EL (cell line): ENCODE measurements at places on chromosomes 16 and 17.

GRCh38 chr16:6695666-6696065 is 637.0 kb upstream of the RBFOX1 start:
- DNase-seq, result no peak

- no peak for DNase-seq
Observed at GRCh38 chr17:76543826-76544545, 4.1 kb downstream of the PRCD start.

- peak; percentile 19 for DNase-seq
Observed at GRCh38 chr16:50154420-50154950, 1.4 kb downstream of the TENT4B start.

GRCh38 chr16:56264609-56264972 is 73.3 kb downstream of the GNAO1 start:
- DNase-seq, result no peak

- DNase-seq, result peak; percentile 98
Observed at GRCh38 chr17:80984749-80985148, 6.9 kb upstream of the CHMP6 start.

DNA sequence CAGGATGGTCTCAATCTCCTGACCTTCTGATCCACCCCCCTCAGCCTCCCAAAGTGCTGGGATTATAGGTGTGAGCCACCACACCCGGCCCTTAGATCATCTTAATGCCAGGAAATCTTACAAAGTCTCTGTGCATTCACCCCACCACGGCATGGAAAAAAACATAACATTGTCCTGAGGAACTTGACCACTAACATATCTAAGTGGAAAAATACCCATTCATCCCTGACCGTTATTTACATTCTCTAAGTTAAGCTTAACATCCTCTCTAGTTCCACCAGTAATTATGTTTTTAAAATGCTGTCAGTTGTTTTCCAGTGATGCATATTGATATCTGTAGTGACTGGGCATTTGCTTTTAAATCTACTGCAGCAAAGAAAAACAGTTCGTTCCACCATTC is 3.4 kb upstream of the HID1 start:
- DNase-seq, result no peak

DNA sequence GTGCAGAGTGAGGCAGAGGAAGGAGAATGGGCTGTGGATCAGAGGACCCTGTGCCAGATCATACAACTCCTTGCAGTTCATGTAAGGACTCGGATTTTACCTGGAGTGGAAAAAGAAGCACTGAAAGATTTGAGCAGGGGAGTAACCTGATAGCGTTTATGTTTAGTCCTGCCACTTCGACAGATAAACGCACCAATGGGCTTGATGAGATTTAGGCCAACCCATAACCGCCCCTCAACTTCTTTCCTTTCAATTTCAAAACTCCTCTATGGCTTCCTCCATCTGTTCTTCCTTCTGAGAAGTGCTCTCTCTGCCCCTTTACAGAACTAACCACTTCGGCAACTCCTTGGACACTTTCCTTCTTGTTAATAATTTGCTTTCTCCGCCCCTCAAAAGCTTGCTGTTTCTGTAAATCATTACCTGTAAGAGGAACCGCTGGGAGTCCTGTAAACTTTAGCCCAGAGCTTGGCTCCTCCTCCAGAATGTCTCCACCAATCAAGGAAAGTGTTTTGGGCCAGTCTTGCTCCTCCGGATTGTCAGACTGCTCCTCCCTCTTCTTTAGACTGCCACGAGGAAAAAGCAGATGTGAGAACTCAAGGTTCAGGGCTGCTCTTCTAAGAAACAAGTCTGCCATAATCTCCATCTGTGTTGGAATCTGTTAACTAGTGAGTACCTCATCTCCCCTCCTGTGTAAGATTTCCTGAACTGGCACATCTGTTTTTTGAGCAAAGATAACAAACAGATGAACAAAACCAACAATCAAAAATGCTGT is at the start of gene ACSM3:
Gene ACSM3, plus strand, starts transcription at position 554 of the 772 bp plus-strand sequence. CDS start 6,021 bp downstream, outside the sequence.
- DNase-seq, result peak; percentile 78

DNA sequence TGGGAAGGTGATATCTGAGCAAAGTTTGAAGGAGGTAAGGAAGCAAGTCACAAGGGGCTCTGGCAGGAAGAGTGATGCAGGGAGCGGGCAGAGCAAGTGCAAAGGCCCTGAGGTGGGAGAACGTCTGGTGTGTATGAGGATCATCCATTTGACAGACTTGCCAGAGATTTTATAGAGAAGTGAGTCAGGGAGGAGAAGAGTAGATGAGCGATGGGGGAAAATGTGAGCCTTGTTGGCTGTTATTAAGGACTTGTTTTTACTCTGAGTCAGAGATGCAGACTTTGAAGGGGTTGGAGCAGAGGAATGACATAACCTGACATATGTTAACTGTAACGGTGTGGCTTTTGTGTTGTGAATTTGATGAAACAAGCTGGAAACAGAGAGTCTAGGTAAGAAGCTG is 3.5 kb upstream of the CLEC10A start:
- DNase-seq, result no peak

GRCh38 chr17:73269791-73270190 is 8.1 kb upstream of the CPSF4L start:
- no peak for DNase-seq

GRCh38 chr17:69594641-69595040 is 180.1 kb downstream of the MAP2K6 start:
- no peak for DNase-seq

DNA sequence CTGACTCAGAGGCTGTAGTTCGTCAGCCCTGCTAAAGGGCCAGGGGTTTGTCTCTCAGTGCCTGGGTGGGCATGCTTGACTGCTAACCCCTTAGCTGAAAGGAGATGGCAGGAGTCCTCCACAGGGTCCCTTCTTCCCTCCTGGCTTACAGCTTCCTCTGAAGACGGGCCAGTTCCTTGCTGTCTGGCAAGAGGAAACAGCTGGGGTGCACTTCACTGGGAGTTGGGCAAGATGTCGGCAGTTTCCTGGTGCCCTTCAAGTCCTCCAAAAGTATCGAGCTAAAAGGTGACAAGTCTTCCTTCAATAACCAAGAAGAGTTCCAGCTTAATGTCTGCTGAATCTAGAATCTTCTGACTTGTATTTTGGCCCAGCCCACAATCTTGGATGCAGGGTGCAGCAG is 23.4 kb downstream of the NUP85 start:
- no peak for DNase-seq

DNA sequence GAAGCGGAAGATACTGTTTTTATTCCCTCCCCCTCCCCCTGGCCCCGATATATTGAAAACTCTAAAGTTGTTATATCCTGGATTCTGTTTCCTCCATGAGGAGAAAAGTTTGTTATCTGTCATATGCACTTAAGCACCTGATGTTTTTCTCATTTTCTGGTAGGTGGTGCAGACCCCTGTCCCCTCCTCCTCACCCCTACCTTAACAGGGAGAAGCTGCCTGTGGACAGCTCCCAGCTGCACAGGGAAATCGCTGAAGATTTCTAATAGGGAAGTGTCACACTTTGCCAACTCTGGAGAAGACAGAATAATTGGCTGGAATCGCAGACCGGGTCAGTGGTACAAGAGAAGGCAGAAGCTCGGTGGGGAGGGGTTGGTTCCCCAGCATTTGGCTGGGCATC is 45.3 kb upstream of the TOB1 start:
- DNase-seq, result no peak

GRCh38 chr16:2686912-2687507 is 4.7 kb downstream of the KCTD5 start:
- DNase-seq, result no peak

- DNase-seq, result peak; percentile 73
Observed at GRCh38 chr16:30628628-30629540, 18.7 kb upstream of the ZNF689 start.

- DNase-seq, result no peak
Observed at GRCh38 chr17:34070712-34071111, 184.4 kb upstream of the CCL2 start.

- no peak for DNase-seq
Observed at GRCh38 chr16:30371248-30371816, 1.0 kb upstream of the TBC1D10B start.

DNA sequence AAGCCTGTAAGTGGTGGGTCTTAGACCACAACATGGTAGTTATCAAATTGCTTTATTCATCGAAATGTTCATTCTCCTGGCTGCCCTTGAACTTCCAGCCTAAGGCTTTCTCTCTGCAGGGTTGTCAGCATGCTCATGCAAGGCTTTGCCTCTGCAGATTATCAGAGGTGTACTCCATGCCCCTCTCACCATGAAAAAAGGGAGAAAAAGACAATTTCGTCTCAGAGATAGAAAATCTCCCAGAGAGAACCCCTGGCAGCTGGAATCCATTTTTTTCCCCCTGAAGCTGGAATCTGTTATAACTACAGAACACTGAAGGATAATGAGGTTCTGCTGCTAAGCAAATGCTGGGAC is 33.9 kb upstream of the METTL9 start:
- DNase-seq, result no peak
